ENCODE measurements at places on chromosomes 1 and 21.

GRCh38 chr21:34498623-34499022 lies 13.4 kb downstream of the KCNE1 start:
- peak; percentile 25 for DNase-seq

GRCh38 chr1:234604495-234605398 lies 5.2 kb downstream of the IRF2BP2 start:
- DNase-seq, result peak; percentile 38

GRCh38 chr1:178768423-178768822 lies 43.4 kb downstream of the RALGPS2 start:
- peak; percentile 9 for DNase-seq

- DNase-seq, result no peak
These were observed 51.3 kb downstream of the MAST2 start for GRCh38 chr1:45854724-45855123.

GRCh38 chr1:154744352-154745035 lies 125.6 kb downstream of the KCNN3 start:
- no peak for DNase-seq

GRCh38 chr1:62590970-62591368 lies 6.4 kb upstream of the ANGPTL3 start:
- DNase-seq, result no peak

DNA sequence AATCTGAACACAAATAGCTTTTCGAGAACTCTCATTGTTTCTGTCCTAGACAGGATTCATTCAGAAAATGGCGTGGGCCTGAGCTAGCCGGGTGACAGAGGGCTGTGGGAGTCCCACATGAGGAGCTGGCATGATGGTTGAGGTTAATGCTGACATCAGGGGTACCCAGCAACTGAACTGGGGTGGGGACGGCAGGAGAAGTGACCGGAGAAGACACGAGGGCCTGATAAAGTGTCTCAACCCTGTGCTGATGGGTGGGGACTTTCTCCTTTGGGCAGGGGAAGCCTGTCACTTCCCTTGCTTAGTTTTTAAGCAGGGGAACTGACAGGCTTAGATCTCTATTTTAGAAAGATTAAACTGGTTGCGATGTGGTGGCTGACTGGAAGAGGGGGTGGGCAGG lies 14.6 kb downstream of the CHIT1 start:
- DNase-seq, result no peak

GRCh38 chr1:55981010-55981650 lies 598.2 kb downstream of the PLPP3 start:
- DNase-seq, result no peak

GRCh38 chr1:107263291-107263915 lies 122.6 kb downstream of the NTNG1 start:
- DNase-seq, result no peak

DNA sequence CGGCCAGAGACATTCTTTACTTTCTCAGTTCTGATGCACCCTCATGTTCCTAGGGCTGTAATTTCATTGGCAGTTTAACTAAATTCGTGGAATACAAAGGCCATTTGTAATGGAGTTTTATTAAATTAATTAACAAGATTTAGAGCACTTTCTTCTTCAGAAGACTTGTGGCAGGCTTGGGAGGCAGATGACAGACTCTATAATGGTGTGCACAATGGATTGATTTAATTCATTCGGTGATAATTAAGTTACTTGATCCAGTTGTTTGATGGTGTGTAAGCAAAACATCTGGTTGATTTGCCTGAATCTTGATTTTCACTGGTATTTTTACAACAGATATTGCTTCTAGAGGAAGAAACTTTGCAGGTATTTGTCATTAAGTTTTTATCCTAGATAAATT lies 361.9 kb upstream of the GREM2 start:
- DNase-seq, result no peak

DNA sequence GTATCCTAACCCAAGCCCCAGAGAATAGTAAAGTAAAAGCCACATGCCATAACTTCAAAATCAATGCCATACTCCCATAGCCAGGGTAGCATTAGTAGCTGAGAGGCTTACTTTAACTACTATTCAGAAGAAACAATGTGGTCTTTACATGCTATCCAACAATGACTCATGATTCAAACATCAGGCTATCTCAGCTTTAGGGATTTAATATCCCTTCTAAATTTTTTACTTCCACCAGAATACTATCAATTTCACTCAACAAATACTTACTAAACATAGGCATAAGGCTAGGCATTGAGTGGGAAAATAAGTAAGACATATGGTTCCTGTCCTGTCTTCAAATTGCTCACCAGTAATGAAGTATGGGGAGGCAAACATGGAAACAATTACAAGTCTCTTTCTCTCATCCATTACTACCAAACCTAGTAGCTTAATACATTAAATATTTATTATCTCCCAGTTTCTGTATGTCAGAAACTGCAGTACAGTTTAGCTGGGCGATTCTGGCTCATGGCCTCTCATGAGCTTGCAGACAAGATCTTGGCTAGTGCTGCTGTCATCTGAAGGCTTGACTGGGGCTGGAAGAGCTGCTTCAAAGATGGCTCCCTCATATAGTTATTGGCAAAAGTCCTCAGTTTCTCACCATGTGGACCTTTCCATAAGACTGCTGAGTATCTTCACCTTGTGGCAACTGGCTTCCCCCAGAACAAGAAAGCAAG lies 30.7 kb downstream of the EVI5 start:
- peak; percentile 33 for DNase-seq

DNA sequence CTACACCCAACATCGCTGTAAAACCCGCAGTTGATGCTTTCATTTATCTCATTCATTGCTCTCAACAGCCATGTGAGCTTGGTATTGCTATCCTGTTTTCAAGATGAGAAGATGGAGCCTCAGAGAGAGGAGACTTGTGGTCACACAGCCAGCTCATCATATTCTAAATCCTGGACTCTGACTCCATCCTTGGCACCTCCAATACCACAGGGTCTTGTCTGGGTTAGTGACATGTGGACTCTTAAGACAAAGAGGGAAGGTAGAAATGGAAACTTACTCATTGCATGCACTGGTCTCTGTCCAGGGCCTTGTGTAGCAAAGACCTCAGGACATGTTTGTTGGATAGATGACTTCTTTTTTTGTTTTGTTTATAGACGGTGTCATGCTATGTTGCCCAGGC lies 7.0 kb upstream of the RNF19B start:
- DNase-seq, result peak; percentile 63

GRCh38 chr1:87134061-87134460 lies 194.6 kb upstream of the LMO4 start:
- peak; percentile 29 for DNase-seq

- no peak for DNase-seq
These were observed 3.7 kb upstream of the IGSF3 start for GRCh38 chr1:116671072-116671760.

DNA sequence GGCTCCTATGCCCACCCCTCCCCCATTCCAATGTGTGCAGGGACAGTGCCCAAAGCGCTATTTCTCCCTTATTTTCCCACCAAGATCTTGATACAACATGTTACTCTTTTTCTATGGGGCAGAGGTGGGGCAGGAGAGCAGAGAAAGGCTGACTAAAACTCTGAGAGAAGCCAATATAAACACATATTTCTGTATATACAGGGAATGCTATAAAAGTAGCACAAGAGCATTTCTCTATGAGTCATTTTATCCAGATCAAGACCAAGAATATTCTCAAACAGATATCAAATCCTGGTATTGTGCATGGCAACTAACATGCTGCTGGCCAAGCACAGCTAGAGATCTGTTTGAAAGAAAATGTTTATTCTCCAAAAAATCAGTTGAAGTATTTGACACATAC lies 7.3 kb downstream of the WDR26 start:
- no peak for DNase-seq

DNA sequence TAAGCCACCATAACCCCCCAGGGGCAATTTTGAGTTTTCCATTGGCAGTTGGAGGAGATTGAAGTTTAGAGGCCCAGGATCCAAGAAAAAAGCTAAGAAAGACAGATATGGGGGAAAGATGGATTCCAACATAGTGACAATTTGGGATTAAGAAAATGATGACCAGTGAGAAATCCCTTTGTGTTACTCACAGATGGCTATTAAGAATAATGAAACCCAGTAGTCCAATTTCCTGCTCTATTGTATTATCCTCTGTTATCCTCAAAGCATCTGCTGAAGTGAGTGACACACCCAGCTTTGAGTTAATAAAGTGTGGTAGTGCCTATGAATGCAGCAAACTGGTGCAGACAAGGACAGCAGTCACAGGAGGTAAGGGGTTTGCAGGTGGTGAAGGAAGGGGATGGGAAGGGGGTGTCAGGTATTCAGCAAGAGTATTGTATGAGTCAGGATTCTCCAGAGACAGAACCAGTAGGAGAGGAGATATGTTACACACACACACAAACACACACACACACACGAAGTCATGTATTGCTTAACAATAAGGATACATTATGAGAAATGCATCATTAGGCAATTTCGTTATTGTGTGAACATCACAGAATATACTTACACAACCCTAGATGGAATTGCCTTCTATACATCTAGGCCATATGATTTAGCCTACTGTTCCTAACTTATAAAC lies 112.4 kb upstream of the VANGL1 start:
- no peak for DNase-seq

GRCh38 chr1:31387612-31388011 lies 14.7 kb upstream of the FABP3 start:
- DNase-seq, result no peak

- no peak for DNase-seq
These were observed 272.3 kb upstream of the C1orf105 start for GRCh38 chr1:172148213-172148612.

DNA sequence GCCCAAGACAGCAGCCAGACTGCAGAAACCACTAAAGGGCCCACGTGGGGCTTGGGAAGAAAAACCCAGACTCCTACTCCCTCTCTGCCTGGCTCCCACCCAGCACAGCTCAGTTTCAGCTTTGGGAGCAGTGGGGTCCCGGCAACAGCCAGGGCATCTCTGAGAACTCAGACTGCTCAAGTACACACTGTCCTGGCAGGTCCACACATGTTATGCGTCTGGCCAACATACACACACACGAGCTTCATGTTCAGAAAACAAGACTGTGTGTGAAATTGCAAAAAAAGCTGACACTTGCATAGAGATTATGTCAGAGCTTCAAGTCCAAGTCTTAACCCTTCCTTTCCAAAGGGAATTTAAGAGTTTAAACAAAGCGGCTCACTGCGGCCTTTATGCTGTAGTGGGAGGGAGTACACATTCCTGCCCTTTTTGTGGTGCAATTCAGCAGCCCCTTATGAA lies 136.6 kb upstream of the CD34 start:
- DNase-seq, result peak; percentile 61

DNA sequence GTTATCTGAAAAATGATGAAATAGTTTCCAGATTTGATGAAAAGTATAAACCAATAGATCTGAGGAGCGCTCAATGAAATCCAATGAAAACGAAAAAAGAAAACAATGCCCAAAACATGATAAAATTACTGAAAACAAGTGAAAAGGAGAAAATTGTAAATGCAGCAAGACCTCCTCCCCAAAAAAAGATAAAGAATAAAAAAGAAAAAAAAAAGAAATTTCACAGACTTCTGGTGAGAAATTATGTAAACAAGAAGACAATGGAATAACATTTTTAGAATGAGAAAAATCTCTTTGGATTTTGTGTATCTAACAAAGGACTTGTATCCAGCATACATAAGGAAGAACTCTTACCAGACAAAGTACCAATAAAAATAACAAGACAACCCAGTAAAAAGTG lies 134.2 kb downstream of the DNAH14 start:
- no peak for DNase-seq

DNA sequence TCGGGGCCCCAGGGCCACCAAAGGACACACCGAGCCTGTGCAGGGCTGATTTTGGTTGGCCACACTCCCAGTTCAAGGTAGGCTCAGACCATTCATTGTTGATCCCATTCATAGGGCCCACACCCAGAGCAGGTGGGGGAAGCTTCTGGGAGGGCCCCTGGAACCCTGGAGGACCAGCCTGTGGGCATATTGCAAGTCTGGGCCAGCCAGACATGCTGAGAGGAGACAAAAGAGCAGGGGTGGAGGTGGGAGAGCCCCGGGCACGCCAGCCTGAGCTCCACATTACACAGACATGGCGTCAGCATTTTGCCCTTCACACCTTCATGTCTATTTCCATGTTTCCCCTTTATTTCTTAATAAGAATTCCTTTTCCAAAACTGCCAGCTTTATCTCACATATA lies 25.7 kb downstream of the PMVK start:
- no peak for DNase-seq

DNA sequence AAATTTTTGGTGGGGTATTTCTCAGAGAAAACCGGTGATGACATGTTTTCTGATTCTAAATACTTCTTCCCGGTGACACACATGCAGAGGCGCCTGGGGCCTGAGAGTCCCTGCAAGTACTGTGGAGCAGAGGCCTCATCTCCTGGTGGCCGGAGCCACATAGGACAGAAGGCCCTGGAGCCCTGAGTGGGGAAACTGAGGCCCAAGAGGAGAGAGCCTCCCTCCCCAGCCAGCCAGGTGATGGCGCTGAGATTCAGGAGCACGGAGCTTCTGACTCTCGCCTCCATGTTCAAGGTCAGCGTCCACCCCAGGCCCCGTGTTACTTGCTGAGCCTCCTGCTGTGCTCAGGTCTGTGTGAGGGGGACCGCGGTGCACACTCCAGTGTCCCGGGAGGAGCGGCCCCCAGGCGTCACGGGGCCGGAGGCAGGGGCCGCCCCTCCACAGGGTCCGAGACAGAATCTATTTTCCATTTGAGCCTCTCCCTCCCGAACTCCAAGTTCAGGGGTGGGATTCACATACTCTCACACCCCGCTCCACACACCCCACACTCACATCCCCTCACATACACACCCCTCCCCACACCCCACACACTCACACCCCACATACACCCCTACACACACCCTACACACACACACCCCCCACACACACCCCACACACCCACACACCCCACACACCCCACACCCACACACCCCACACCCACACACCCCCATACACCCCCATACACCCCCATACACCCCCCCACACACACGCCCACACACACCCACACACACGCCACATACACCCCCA lies 43.8 kb downstream of the SLX9 start:
- DNase-seq, result no peak

DNA sequence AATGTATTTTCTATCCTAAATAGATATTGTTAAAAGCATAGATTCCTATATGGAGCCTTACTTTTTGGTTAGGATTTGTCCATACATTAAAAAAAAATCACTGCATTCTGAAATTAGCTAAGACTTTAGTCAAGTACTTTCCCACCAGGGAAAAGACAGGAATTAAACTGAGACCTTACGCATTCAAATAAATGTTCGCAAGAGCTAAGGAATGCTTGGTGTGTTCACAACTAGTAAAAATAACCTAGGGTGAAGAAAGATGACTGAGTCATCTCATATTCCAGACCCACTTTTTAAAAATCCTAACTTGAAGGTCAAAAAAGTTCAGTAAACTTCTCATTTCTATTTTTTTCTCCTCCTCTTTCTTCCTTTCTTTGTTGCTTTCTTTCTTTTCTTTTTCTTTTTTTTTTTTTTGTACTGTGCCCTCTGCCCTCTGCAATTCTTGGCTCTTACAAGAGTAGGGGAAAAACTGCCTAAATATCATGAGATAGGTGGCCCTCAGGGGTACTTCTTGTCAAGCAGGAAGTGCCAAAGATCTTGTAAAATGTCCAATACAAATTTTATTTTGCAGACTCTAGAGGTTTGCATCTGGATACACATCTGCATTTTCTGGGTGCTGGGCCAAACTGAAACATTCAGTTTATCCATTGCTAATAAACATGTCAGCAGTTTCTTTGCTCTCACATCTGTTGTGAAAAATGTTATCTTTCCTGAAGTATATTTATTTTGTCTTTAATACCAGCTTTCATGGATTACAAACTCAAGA lies 121.4 kb upstream of the GORAB start:
- DNase-seq, result peak; percentile 64

- no peak for DNase-seq
These were observed 5.6 kb downstream of the PRCC start for GRCh38 chr1:156772728-156773497.

Data from myocyte (in vitro differentiated cells).